ENCODE measurements at places on chromosomes 3 and 15.

DNA sequence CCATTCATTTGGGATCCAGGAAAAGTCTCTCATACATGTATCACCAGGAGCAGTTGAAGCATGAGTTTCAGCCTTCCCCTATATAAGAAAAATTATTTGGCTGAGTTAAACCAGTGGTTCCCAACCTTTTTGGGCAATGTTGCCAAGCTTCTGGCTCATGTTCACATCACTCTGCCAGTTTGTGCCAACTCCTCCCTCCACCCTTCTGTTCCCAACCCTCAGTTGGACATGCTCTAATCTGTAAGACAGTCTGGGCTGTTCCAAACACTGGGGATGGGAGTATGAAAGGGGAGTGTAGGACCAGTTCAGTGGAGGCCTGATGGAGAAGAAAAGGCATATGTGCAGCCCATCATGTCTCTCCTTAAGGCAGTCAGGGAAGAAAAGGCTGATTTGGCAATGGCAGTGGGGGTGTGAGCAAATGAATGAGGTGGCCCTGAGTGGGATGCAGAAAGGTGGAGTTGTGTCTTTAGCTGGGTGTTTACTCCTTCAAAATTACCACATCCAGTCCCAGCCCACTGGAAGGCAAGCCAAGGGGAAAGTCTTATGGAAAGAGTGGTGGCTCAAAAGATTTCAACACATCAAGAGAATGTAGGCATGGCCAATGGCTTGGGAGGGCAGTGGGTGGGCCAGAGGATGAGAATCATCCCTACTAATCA, 32.0 kb upstream of the PRICKLE2 start:
- no peak for DNase-seq

GRCh38 chr3:30680789-30681648, 74.6 kb downstream of the TGFBR2 start:
- DNase-seq, result no peak

- DNase-seq, result no peak
Observed at GRCh38 chr15:62241135-62241770, 76.2 kb upstream of the C2CD4B start.

DNA sequence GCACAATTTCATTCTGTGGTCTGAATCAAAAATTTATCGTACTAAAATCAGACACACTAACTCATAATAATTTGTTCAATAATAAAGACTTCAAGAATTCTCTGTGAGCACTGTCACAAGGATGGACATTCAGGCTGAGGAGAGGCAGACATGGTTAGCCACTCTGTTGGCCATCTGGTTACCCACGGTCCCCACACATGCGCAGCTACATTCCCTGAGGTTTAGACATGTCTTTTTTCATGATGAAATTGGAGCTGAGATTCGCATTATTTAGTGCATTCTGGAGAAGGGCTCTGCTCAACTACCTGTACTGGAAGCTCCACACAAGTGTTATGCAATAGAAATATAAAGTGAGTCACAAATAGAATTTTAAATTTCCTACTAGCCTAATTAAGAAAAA, 156.9 kb downstream of the SUCNR1 start:
- no peak for DNase-seq

GRCh38 chr3:69016901-69017300, 3.4 kb upstream of the EOGT start:
- no peak for DNase-seq

GRCh38 chr3:124938896-124939295, 4.3 kb upstream of the MUC13 start:
- no peak for DNase-seq
